Brain pericyte (primary cell): ENCODE measurements at places on chromosomes 3 and 15.

- no peak for DNase-seq
Measured at GRCh38 chr3:196918968-196919367, 23.4 kb downstream of the NCBP2 start.

DNA sequence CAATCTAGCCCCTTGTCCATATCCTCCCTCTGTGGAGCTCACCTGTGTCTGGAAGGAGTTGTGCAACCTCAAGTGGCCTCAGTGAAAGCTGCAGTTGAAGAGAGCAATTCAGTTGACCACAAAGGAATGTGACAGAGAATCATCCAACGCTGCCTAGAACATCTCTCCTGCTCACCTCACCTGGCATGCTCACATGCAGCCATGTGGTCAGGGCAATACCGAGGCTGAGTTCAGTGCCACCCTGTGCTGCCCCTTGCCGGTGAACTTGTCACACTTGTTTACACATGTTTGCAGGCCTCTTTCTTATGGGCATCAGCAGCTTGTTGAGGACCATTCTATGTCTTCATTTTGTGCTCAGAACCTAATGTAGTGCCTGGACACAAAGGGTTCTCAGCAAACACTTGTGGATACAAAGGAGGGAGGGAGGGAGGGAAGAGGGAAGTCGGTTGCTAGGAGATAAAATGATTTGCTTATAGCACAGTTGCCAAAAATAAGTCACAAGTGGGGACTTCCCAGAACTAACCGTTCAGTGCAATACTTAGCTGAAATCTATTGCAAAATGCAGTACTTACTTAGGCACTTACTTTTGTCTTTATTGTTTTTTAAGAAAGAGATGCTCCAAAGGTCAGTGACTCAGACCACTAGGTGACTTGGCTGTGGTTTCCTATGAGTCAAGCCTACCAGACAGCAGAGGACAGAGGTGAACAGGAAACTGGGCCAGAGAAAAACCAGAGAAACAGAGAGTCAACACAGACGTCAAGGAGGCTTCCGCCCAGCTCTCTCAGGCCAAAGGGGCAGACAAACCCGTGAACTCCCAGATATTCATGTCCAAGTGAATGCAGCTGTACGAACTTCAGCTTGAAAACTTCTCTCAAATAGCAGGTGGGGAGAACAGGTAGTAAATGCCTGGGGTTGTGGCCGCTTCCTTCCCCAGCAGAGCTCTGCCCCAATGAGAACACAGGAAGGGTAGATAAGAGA is 227.8 kb upstream of the CTNNB1 start:
- peak; percentile 93 for DNase-seq

DNA sequence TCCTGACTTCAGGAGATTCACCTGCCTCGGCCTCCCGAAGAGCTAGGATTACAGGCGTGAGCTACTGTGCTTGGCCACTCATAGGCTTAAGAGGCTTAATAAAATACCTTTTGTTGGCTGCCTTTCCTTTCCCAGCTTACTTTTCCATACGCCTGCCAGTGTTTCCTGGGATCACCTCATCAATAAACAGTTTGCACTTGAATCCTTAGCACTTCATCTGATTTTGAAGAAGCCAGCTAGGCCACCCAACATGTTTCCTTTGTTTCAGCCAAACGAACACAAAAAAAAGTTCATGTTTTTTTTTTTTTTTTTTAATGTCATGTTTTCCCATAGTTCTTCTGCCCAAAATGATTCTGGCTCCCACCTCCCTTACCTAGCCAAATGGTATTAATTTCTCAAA is 92.3 kb downstream of the RAP2B start:
- DNase-seq: no peak

- no peak for DNase-seq
Measured at GRCh38 chr15:50854601-50855490, 53.6 kb upstream of the AP4E1 start.

GRCh38 chr3:118587037-118587741 is 447.5 kb downstream of the IGSF11 start:
- DNase-seq: no peak

DNA sequence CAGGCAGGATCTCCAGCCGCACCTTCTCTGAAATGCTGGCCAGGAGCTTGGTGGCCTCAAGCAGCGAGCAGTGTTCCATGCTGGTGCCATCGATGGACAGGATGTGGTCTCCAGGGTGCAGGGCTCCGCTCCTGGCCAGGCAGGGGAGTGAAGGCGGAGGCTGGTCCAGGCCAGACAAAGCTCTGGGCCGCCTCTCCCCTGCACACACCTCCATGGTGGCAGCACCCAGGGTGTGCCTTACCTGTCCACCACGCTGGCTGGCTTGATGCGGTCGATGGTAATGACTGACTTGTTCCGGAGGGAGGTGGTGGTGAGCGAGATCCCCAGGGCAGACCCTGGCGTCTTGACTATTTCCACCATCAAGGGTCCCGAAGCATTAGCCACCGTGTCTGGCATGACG is 20.0 kb downstream of the GRIP2 start:
- DNase-seq: no peak

- no peak for DNase-seq
Measured at GRCh38 chr3:43077261-43077660, 28.6 kb downstream of the POMGNT2 start.

DNA sequence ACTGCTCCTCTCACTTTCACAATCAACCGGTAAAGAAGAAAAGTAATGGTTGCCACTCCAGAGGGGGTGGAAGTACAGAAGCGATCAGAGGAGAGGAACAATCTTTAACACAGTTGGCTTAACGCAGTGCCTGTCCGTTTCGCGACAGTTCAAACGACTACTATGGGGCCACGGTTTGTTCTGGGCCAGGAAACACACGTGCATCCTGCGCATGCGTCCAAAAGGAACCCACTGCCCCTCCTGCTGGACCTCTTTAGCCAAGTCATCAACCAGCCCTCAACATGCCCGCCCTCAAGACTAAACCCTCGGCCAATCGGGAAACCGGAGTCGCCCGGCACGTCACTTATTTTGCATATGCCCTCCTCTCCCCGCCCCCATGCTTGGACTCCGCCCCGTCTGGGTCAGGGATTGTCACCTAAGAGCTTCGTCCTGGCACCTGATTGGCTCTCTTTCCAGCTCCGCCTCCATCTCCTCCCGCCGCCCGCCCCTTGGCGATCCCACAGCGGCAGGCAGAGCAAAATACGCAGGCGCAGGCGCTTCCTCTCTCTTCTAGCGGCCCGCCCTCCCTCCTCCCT is 345 bp upstream of the CDV3 start:
- peak; percentile 100 for DNase-seq

DNA sequence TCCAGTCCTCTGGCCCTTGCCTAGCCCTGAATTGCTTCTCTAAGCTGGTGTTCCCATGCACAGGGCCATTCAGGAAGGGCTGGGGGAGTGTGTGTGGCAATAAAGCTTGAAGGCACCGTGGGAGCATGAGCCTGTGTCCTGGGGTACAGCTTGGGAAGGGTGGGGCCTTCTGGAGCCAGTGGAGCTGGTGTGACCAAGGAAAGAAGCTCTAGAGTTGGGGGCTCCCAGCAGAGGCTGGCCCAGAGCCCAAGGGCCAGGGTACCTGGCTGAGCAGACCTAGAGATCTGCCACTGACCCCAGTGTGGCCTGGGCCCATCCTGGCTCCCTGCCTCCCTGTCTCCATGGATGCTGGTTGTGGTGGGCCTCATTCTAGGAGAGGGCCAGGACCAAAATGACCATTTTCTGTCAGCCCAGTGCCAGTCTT is 8.1 kb downstream of the ABTB1 start:
- no peak for DNase-seq

- no peak for DNase-seq
Measured at GRCh38 chr15:62108411-62108810, 41.6 kb downstream of the C2CD4A start.

GRCh38 chr3:112794622-112795172 is 52.0 kb downstream of the CD200R1L start:
- DNase-seq: no peak

- no peak for DNase-seq
Measured at GRCh38 chr15:52241489-52241888, 50.3 kb upstream of the GNB5 start.

DNA sequence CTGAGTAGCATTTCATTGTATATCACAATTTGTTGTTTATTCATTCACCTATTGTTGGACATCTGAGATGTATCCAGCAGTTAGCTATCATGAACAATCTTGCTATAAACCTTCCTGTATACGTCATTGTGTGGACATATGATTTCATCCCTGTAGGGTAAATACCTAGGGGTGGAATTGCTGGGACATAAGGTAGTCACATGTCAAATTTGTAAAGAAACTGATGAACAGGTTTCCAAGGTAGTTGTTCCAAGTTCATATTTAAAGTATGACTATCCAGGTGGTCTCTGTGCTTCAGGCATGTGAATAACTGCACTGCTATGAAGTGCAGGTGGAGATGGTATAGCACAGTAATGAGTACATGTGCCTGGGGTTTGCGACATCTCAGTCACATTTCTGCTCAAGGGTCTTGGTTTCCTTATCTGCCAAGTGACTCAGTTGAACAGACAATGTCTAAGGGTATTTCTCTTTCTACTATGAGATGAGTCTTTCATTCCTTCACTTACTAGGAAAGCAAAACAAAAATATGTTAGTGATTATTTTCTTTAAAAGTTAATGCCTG is 229.0 kb upstream of the HES1 start:
- DNase-seq: no peak

GRCh38 chr15:21267671-21268395 is 172.5 kb downstream of the POTEB3 start:
- no peak for DNase-seq

DNA sequence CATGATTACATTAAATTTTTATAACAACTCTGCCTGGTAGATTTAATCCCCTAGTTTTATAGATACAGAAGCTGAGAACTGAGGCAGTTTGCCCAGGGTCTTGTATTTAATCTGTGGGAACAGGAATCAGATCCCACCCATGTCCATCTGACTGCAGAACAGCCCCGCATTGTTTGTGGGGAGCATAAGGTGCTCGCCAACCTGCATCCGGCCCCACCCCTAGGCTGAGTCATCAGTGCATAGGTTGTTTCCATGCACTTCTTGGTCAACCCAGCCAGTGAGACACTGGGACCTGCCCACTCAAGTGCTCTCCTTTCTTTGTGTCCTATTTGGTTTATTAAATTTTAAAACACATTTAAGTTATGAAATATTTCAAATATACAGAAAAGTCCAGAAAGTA is 266.2 kb downstream of the OPA1 start:
- no peak for DNase-seq

- DNase-seq: no peak
Measured at GRCh38 chr15:98003996-98004395, 43.5 kb downstream of the ARRDC4 start.

GRCh38 chr3:138914870-138915502 is 32.0 kb downstream of the FOXL2 start:
- DNase-seq: no peak

DNA sequence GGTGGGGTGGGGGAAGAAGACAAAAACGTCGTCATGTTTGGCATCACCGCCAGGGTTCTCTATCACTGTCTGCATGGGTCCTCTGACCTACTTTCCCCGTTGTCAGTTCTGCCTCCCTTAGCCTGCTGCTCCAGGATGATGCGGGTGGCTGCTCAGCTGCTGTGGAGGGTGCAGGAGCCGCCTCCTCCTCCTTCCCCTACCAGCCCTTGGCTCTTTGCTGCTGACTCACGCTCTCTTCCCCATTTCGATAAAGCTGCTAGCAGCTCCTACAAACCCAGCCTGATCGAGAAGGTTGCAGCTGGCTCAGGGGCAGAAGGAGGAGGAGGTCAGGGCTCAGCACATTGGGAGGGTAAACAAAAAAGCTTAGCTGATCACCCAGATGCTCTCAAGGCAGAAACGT is 49.5 kb upstream of the SEC13 start:
- DNase-seq: peak; percentile 68
